ENCODE measurements at places on chromosomes 7 and 10. TPM values are rescaled to one million over a fixed set of nuclear protein-coding genes. Genes with fewer than 3 reads are reported as not detected.

ADARB2 gene
- total RNA-seq: 0.18 TPM

ETV1 gene
- 12.5 TPM for total RNA-seq

CYP3A5 gene
- 0.07 TPM for total RNA-seq

CLCN1 gene
- total RNA-seq: not detected

FGFR2 gene
- total RNA-seq: 11.8 TPM

APBB1IP gene
- not detected for total RNA-seq

SPACDR gene
- total RNA-seq: 2.6 TPM

PNLIP gene
- not detected for total RNA-seq

CNPY1 gene
- total RNA-seq: not detected

CCDC172 gene
- not detected for total RNA-seq

HABP2 gene
- not detected for total RNA-seq

MRLN gene
- total RNA-seq: not detected

BTRC gene
- total RNA-seq: 33.3 TPM

TAS2R16 gene
- not detected for total RNA-seq

PHTF2 gene
- total RNA-seq: 27.0 TPM

PLEKHA1 gene
- total RNA-seq: 30.9 TPM

ZNF25 gene
- total RNA-seq: 4.8 TPM

RBP3 gene
- total RNA-seq: not detected

MYL10 gene
- total RNA-seq: 0.73 TPM

CYP3A7 gene
- total RNA-seq: not detected

C7orf57 gene
- not detected for total RNA-seq

ADIRF gene
- not detected for total RNA-seq

HKDC1 gene
- total RNA-seq: 4.2 TPM
